ENCODE measurements at places on chromosomes 13 and 19. TPM values are rescaled to one million over a fixed set of nuclear protein-coding genes. Genes with fewer than 3 reads are reported as not detected.

DNA sequence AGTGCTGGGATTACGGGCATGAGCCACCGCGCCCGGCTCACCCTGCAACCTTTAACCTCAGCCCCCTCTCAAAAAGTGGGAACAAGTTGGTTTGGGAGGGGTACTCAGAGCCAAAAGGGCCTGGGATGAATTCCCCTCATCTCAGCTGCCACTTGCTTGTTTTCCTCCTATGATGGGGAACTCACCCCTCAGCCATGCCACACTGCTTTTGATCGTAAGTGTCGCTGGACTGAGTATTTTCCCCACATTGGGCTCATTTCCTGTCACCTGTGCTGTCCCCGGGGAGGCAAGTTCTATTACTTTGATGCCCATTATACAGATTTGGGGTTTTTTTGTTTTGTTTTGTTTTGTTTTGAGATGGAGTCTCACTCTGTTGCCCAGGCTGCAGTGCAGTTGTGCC is 6.5 kb downstream of the R3HDM4 start:
- DNase-seq, result no peak
- no peaks in the 10 kb centered on the region for H3K27me3 ChIP-seq
- no peak overlapping the region for H3K27ac ChIP-seq
- H3K4me3 ChIP-seq, result no peak overlapping the region
- H3K36me3 ChIP-seq, result no peaks in the 10 kb centered on the region

Gene REXO1
- 25.6 TPM for total RNA-seq

DNA sequence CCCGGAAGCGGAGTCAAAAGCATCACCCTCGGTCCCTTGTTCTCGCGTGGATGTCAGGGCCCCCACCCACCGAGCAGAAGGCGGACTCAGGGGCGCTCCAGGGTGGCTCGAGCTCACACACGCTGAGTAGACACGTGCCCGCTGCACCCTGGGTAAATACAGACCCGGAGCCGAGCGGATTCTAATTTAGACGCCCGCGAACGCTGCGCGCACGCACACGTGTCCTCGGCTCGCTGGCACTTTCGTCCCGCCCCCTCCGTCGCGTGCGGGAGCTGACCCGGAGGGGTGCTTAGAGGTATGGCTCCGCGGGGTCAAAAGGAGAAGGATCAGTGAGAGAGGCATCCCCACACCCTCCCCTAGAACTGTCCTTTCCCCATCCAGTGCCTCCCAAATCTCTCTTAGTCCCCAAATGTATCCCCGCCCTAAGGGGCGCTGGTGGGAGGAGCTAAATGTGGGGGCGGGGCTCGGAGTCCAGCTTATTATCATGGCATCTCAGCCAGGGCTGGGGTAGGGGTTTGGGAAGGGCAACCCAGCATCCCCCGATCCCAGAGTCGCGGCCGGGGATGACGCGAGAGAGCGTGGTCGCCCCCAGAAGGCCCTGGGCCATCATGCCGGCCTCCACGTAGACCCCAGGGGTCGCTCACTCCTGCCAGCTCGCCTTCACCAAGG is 451 bp upstream of the ICAM5 start:
- H3K36me3 ChIP-seq, result peaks cover 9% of the 10 kb centered on the region
- H3K4me1 ChIP-seq, result peaks cover 17% of the 10 kb centered on the region
- DNase-seq, result peak; percentile 76
- peak overlapping the region; percentile 78 for H3K4me3 ChIP-seq
- no peaks in the 10 kb centered on the region for H3K27me3 ChIP-seq

DNA sequence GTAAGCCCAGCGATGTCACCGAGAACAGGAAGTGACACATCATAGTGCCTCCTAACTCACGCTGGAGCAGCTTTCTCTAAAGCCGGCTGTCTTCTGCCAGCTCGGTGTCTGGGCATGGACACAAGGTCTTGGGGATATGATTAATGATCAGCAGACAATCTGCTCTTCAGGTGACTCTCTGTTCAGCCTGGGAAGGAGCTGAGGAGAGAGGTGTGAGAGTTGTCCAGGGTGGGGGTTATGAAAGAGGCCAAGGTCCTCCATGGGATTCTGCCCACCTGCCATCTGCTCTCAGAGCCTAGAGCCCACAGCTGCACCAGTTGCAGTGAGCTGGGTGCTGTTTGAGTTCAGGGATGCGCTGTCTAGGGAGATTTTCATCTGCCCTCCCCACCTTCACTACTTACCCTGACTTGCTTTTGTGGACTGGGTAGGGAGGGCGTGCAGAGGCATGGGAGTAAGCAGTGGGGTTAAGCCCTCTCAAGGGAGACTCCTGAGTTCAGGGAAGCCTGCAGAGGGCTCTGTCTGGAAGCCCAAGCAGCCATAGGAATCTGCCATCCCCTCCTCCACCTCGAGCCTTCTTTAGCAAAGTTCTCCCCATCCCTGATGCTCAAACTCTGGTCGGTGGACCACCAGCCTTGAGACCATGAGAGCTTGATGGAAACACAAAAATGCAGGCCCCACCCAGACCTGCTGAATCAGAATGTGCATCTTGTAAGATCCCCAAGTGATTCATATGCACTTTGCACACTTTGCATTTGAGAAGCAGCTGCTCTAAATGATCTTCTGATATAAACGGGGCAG is 539.7 kb downstream of the RFC3 start:
- H3K4me1 ChIP-seq, result peaks cover 47% of the 10 kb centered on the region
- DNase-seq, result peak; percentile 25
- H3K4me3 ChIP-seq, result no peak overlapping the region
- H3K27me3 ChIP-seq, result no peaks in the 10 kb centered on the region
- H3K27ac ChIP-seq, result peak overlapping the region; percentile 87

GRCh38 chr13:65892859-65893258 is 1337.3 kb downstream of the PCDH9 start:
- H3K4me1 ChIP-seq, result no peaks in the 10 kb centered on the region
- H3K27ac ChIP-seq, result no peak overlapping the region
- no peak overlapping the region for H3K4me3 ChIP-seq
- no peaks in the 10 kb centered on the region for H3K27me3 ChIP-seq
- no peak for DNase-seq

DNA sequence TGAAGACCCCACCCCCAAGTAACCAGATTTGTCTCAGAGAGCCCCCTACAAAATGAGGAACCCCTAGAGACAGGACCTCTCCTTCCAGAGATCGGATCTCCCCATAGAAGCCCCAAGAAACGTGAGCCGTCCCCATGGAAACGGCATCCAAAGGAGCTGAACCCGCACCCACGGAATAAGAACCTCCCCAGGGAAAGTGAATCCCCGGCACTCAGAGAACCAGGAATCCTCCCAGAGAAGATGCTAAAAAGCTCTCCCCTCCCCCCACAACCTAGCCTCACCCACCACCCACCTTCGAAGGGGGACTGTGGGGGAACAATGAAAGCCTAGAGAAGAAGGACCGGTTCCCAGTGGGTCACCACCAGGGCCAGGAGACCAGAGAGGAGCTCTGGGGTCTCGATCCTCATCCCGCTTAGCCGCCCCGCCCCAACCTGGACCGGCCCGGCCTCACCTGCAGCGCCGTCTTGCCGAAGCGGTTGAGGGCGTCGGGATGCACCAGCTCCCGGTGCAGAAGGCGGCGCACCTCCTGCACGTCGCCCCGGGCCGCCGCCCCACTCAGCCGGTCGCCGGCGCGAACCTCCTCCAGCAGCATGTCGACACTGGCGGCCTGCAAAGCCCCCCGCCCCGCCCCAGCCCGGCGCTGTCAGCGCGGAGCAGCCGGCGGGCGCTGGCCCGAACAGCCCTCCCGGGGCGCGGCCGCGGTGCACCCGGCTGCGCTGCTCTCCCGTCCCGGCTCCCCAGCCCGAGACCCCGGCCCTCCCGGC is 535 bp downstream of the CDKN2D start:
- DNase-seq, result no peak
- no peaks in the 10 kb centered on the region for H3K36me3 ChIP-seq
- no peaks in the 10 kb centered on the region for H3K27me3 ChIP-seq

GRCh38 chr13:112619730-112620631 is 32.0 kb upstream of the TUBGCP3 start:
- DNase-seq, result no peak
- no peak overlapping the region for H3K27ac ChIP-seq
- H3K4me3 ChIP-seq, result no peak overlapping the region
- H3K27me3 ChIP-seq, result peaks cover 71% of the 10 kb centered on the region
